ENCODE measurements at places on chromosomes 12 and 14.
A peak's percentile ranks its signal among the peaks of the same experiment; 100 is the strongest.

GRCh38 chr12:104494137-104494792 lies 37.5 kb downstream of the CHST11 start:
- DNase-seq, result no peak

DNA sequence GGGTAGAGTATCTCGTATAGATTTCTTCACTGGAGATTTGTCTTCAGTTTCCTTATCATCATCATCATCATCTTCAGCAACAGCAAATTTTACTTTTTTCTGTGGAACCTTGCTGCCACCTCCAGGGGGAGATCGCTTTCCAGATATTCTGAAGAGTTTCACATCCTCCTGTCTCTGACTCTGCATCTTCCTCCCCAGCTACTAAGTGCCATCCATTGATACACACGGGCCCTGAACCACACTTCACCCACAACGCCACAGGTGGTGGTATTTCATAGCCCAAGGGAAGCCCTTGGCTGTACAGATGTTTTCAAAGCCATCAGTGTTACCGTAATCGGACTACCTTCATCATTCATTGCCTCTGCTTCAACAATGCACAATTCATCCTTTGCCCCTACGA lies 82.2 kb downstream of the PPP2R5C start:
- no peak for DNase-seq

- no peak for DNase-seq
These were observed 22.1 kb downstream of the SMOC1 start for GRCh38 chr14:69901113-69901951.

DNA sequence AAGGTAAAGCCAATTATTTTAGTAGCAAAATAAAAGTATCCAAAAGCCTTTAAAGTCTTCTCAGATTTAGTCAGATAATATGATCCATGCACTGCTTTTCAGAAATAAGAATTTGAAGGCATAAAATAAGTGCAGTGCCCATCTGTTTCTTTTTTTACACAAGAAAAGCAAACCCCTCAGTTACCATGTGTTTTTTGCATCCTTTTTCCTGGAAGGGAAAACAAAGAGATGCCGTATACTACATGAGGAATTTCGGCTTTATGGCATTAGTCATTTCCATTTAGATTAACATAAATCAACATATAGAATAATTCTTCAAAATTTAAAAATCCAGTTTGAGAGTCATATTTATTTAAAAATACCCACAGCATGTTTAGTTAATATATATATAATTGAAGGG lies 70.0 kb upstream of the GNPNAT1 start:
- no peak for DNase-seq

DNA sequence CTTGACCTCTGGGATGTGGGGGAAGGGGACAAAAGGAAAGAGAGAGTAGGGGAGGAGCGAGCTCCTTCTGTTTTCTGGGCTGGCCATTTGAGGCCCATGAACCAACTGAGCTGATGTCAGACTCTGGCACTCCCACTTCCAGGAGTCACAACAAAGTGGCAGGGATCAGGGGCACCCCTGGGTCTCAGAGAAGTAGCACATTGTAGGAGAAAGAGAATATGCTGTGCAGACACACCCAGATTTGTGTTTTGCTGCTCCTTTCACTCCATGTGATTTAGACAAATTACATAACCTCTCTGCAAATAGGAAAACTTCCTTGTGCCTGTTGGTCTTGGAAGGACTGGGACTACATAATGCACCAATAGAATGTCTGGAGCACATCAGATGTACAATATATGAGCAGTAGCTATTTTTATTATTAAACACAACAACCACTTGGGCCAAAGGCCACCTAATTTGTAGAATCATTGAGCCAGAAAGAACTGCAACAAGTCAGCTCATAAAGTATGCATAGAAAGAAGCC lies 265.5 kb downstream of the ZFP36L1 start:
- no peak for DNase-seq

DNA sequence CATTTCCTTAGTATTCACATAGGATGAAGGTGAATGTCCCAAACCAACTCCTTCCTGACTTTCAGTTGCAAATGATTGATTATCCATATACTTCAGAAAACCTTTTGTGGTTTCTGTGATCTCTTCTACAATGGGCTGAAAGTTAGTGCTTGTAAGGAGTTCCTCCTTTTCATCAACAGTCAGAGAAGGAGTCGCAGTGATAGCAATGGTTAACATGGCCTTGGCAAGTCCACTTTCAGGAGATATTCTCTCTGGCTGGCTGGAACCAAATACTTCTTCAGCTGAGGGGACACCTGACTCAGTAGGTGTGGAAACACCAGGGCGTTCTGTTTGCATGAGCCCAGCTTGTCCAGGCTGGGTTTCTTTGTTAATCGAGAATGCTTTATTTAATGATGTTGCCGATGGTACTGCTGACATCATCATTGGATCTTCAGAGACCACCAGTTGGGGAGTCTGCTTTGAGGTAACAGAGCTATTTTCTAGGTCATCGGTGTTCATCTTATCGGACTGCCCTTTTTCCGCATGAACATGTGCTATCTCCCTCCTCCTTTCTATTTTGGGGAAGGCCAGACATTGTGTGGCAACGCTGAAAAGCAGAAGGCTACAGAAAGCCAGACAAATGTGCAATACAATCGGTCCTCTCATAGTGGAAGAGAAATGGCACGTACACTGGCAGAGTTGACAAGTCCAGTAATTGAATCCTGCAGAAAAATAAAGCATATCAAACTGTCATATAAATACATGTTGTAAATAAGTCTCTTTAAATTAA lies 13.1 kb downstream of the ARMH4 start:
- no peak for DNase-seq

- no peak for DNase-seq
These were observed 65.0 kb downstream of the GALNT9 start for GRCh38 chr12:132264086-132265010.

GRCh38 chr14:33596211-33597080 lies 354.4 kb downstream of the EGLN3 start:
- DNase-seq, result peak; percentile 8

Data from NCI-H2227 treated with DMSO at 0.1 percent for 48 hours (cell line).